ENCODE measurements at places on chromosomes 1 and 21.

DNA sequence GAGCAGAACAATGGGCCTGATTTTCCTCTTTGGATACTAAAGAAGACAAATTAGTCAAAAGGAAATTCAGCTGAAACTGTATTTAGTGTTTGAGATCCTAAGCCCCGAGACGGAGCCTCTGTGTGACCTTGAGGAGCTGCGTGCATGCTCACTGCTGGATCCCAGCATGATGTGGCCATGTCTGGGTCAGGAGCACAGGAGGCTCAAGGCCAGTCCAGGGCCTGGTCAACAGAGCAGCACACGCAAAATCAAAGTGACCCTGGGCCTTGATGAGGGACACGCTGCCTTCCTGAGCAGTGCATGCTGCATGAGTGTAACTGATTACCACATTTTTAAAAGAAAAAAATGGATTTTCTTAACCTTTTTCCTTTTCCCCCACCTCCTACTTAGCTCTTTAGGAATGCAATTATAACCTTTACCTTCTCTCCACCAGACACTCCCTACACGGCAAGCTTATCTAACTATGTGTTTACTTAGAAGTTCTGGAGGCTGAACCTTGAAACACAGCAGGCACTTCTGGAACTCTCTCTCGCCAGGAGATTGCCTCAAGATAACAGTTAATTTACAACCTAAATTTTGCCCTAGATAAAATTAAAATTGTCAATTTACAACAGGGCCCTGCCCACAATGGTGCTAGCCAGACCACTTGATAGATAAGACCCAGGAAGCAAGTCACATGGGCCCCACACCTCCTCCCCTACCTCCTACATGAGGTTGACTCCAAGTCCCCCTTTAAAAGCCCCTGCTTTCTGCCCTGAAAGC lies 144.6 kb downstream of the LRIG2 start:
- DNase-seq: no peak

GRCh38 chr1:19765623-19766022 lies 34.1 kb downstream of the TMCO4 start:
- peak; percentile 96 for DNase-seq

- no peak for DNase-seq
Observed at GRCh38 chr1:226199971-226200370, 13.4 kb upstream of the ACBD3 start.

DNA sequence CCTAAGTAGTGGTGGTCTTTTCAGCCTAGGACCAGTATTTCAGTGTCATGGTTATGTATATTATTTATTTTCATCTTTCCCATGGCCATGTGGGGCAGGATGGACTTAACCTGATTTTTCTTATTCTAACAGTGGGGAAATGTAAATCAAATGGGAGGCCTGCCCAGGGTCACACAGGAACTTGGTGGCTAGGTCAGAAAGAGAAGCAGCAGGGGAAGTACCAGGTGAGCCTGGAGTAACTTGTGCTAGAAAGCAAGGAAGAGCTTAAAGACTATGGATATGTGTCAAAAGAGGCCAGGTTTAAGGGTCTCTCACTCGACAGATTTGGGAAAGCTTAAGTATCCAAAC lies 936 bp downstream of the ZFP69B start:
- DNase-seq: no peak

DNA sequence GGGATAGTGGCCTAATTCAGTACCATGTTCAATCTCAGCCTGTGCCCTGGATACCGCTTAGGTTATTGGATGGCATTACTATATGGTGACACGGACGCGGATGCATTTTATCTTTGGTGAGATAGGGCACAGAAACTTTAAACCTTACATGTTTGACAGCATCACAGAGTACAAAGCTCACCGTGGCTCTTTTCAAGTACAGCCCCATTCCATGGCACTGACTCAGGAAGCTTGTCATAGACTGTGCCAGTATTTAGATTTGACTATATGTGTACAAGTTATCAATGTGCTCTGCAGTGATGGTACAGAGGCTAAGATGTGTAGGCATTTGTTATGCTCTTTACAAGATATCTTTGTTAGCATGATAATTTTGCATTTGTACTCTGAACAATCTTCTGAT lies 169.0 kb downstream of the RYR2 start:
- DNase-seq: no peak

DNA sequence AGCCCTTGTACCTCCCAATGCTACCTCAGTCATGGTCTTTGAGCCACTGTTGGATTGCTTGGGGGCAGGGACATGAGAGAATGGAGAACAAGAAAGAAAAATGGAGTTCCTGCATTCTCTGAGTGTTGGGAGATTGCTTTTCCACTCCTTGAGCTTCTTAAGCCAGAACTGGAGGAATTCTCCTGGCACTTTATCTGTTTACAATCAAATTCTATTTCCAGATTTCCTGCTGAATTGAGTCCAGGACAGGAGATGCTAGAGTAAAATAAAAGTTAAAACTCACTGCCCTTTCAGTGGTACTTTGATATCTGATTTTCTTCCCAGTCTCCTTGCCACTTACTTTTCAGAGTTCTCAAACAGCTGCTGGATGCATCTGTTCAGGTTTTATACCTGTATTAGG lies 24.4 kb upstream of the DEPDC1 start:
- DNase-seq: no peak

GRCh38 chr1:193312432-193312831 lies 126.0 kb upstream of the B3GALT2 start:
- no peak for DNase-seq

Data from kidney tubule cell (primary cell).